ENCODE measurements at places on chromosomes 2 and 18.

- DNase-seq: no peak
Observed at GRCh38 chr18:37322492-37323035, 243.0 kb downstream of the CELF4 start.

GRCh38 chr2:98436734-98437133 lies 7.9 kb upstream of the INPP4A start:
- peak; percentile 49 for DNase-seq

DNA sequence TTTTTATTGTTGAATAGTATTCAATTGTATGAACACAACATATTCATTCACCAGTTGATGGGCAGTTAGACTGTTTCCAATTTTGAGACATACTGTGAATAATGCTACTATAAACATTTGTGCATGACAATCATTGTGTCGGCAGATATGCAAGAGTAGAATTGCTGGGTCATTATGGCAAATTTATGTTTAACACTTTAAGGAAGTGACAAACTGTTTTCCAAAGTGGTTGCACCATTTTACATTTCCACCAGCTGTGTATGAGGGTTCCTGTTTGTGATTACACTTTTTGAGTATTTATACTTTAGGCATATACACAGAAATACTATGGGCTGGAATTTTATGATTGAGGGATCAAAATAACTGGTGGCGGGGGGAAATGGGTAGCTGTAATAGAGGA lies 61.2 kb downstream of the MAP4K3 start:
- DNase-seq: no peak

DNA sequence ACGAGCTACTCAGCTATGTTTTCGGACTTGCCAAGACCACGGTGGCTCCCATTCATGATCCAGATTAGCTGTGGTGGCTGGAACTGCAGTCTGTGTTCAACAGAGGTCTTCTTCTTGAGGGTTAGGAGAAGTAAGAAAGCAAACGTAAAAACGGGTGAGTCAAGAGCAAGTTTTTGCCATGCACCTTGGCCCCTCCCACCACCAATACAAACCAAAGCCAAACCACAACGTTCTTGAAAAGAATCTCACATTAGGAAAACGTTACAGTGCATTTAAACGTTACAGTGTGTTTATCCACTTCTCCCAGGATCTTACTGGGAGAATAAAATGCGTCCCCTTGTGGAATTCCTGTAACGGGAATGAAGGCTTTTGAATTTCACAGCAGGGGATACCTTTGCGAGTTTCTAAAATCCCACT lies 725 bp downstream of the FBXO48 start:
- peak; percentile 57 for DNase-seq

GRCh38 chr2:32697156-32697555 lies 69.3 kb downstream of the TTC27 start:
- DNase-seq: no peak
